Esophagus muscularis mucosa (tissue), 4 donors: ENCODE measurements at places on chromosomes 13 and 19. TPM values are rescaled to one million over a fixed set of nuclear protein-coding genes. Genes with fewer than 3 reads are reported as not detected.

- DNase-seq: no peak
Observed at GRCh38 chr19:50002386-50002960, 22.7 kb downstream of the VRK3 start.

DNA sequence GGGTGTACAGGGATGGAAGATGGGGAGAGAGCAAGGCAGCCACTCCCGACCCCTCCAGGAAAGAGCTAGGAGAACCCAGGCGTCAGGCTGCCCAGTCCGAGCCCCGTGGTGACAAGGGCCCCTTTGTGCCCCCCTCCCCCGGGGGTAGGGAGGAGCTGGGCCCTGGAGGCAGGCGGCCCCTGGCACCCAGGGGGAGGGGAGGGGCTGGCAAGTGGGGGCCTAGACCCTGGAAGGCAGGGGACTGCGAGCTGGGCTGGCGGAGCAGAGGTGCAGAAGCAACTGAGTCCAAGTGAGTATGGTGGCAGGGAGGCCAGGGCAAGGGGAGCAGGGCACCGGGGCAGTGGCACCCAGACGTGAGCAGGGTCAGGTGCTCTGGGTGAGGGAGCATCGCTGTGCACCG is at the start of gene MAG:
Gene MAG (plus strand): TSS at position 246 of the 400 bp plus-strand sequence. CDS start 3,248 bp downstream, outside the sequence.
- no peak for DNase-seq

- DNase-seq: no peak
Observed at GRCh38 chr19:30696514-30696913, 324.3 kb downstream of the ZNF536 start.

GRCh38 chr19:3080286-3080685 is 13.9 kb upstream of the GNA11 start:
- DNase-seq: no peak

DNA sequence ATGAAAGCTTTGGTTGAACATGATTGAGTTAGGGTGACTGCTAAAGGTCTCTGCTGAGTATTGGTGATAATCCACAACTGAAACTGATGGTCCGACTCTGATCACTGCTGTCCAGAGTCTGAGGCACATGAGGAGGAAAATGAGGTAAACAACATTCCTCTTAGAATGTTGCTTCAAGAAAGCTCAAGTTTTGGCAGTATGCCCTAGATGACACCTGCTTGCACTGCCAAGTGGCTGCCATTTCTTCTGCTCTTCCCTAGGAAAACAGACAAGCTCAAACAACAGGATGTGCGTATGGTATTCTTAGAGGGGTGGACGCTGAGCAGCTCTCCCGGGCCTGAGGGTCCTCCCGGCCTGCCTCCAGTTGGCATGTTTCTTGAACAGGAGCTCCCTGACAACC is 15.2 kb upstream of the MTIF3 start:
- DNase-seq: no peak

GRCh38 chr13:85074543-85075313 is 724.5 kb downstream of the SLITRK6 start:
- DNase-seq: no peak

- DNase-seq: no peak
Observed at GRCh38 chr13:49439609-49440008, 4.3 kb downstream of the CAB39L start.

- no peak for DNase-seq
Observed at GRCh38 chr13:33992881-33993336, 175.0 kb downstream of the RFC3 start.

- no peak for DNase-seq
Observed at GRCh38 chr13:30149248-30149647, 158.1 kb downstream of the KATNAL1 start.

ZIM2 gene
- 1.2 TPM for total RNA-seq

SCN1B gene
- 12.9 TPM for total RNA-seq

DCLK1 gene
- total RNA-seq: 40.1 TPM

- peak; percentile 42 for DNase-seq
Observed at GRCh38 chr13:26051231-26051656, 572 bp downstream of the SHISA2 start.

GRCh38 chr19:7356899-7357627 is 8.3 kb downstream of the ARHGEF18 start:
- no peak for DNase-seq

ATP1A3 gene
- total RNA-seq: 2.1 TPM

OR2Z1 gene
- total RNA-seq: not detected

FCER2 gene
- not detected for total RNA-seq

DNA sequence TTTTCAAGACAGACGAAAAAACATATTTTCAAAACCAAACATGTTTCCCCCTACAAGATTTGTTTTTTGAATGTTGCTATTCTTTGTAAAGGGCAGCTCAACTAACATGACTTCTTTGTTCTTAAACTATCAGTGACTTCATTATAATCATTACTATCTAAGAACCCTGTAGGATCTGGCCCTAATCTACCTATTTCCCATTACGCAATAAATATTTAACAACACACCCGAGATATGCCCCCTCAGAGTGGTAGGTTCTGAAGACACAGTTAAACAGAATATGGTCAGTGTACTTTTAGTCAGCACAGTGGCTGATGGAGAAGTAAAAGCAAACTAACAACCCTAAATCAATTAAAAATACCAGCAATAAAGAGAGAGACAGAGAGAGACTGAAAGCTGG is 186.9 kb downstream of the DIAPH3 start:
- no peak for DNase-seq

DNA sequence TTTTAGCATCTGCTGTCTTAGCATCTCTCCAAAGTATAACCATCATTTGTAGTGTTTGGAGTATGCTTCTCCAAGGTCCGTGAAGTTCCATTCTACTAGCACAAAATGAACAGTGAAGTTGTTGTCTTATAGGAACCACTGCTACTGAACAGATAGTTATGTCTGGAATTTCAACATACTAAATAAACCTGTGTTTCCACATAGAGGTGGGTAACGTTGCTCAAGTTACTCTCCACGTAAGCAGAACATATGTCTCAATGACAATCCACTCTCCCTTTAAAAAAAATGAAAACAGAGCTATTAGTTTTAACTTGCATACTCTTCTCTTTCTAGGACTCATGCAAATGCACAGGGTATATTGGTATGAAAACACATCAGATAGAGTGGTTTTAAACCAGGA is 184.3 kb upstream of the TRPC4 start:
- no peak for DNase-seq

ZNF709 gene
- total RNA-seq: 2.9 TPM

MEIOSIN gene
- total RNA-seq: not detected

GRCh38 chr13:30708541-30708940 is 26.8 kb upstream of the ALOX5AP start:
- no peak for DNase-seq

DNA sequence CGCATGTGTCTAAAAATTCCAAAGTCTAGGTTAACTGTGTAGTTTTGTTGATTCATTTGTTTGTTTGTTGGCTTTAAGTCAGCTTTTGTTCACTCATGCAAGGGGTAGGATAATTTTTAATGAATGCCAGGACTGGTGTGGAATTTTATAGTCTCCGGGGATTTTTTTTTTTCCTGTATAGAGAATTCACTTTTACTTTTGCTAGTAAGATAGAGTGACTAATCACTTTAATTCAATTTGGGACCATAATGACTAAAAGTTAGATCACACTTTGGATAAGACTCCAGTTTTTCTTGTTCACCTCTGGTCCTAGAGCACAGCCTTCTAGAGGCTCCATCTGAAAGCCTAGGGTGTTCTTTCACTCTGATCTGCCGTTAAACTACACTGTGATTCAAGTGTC is 1690.0 kb downstream of the PCDH9 start:
- no peak for DNase-seq

DNA sequence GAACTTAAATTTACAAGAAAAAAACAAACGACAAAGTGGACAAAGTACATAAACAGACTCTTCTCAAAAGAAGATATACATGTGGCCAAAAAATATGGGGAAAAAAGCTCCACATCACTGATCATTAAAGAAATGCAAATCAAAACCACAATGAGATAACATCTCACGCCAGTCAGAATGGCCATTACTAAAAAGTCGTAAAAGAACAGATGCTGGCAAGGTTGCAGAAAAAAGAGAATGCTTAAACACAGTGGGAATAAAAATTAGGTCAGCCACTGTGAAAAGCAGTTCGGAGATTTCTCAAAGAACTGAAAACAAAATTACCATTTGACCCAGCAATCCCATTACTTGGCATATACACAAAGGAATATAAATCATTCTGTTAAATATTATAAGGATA is 132.7 kb downstream of the UGGT2 start:
- no peak for DNase-seq

DNA sequence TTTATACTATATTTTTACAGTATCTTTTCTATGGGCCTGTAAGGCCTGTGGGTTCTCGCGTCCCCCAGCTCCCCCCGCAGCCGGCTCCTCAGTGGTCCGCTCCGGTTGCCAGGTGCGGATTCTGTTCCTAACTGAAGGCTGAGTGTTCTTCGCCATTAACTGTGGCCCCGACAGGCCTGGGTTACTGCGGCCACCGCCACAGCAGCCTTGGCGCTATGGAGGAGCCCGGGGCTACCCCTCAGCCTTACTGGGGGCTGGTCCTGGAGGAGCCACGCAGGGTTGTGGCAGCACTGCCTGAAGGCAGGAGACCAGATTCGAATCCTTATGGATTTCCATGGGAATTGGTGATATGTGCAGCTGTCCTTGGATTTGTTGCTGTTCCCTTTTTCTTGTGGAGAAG is 45.8 kb downstream of the SPRYD7 start:
- DNase-seq: no peak

GRCh38 chr13:30743319-30744055 is 8.1 kb downstream of the ALOX5AP start:
- DNase-seq: no peak

DNA sequence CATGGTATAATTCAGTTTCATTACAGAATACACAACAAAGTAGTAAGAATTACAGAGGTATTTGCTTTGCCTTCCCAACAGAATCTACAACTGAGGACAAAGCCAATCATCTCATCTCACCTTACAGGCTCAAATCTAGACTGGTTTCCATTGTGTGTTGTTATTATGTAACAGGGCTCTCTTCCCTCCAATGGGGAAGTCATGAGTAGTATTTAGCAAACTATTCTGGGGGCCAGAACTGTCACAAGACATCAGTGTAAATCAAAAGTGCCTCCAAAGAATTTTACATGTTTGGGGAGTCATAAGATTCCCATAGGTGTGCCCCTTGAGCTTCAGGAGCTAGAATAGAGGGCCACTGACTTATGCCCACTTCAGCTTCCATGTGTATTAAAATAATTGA is 187.0 kb upstream of the EDNRB start:
- DNase-seq: no peak

DNA sequence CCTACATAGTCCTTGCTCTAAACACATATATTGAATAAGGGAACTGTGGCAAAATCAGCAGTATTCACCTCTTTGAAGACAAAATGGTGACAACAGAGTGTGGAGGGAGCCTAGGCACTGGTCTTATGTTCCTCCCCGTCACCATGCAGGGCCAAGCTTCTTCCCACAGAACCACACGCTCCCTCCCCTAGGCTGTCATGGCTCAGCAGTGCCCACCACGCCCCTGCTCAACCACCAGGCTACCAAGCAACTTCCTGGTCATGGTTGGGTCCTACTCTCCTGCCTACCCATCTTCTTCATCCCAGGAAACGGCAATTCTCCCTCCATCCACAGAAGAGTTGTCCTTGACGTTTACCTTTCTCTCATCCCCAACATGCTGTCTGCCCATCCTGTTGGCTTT is 126.1 kb downstream of the CRYL1 start:
- no peak for DNase-seq

CLEC17A gene
- total RNA-seq: not detected

SELENOV gene
- not detected for total RNA-seq
